ENCODE measurements at places on chromosomes 1 and 21. TPM values are rescaled to one million over a fixed set of nuclear protein-coding genes. Genes with fewer than 3 reads are reported as not detected.

GRCh38 chr1:94036730-94037129 is 84.2 kb downstream of the ABCA4 start:
- H3K27ac ChIP-seq, result no peak overlapping the region
- peak; percentile 70 for DNase-seq
- peaks cover 13% of the 10 kb centered on the region for H3K4me1 ChIP-seq
- no peaks in the 10 kb centered on the region for H3K36me3 ChIP-seq
- no peaks in the 10 kb centered on the region for H3K27me3 ChIP-seq

Gene CR1L
- not detected for total RNA-seq

Gene SFN
- total RNA-seq, result 14.5 TPM

Gene NPR1
- 0.07 TPM for total RNA-seq

DNA sequence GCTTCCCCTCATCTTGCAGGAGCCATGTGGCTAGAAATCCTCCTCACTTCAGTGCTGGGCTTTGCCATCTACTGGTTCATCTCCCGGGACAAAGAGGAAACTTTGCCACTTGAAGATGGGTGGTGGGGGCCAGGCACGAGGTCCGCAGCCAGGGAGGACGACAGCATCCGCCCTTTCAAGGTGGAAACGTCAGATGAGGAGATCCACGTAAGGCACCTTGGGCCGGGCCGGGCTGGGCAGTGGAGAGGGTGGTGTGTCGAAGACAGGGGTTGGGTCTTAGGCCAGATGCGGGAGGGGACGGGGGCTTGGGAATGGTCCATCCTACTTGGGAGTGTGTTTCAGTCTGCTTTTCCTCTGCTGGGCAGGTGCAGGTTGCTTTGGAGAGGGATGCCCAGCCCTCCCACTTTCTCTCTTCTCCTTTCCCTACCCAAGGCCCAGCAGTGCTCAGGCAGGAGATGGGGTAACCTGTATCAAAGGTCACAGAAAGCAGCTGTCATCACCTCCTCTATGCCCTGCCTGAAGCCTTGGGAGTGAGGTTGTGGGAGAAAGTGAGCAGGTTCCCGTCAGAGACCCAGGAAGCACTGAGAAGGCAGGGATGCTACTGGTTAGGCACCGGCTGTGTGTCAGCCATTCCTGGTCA is 18.9 kb downstream of the EPHX1 start:
- no peak overlapping the region for H3K4me3 ChIP-seq
- H3K27me3 ChIP-seq, result no peaks in the 10 kb centered on the region
- H3K27ac ChIP-seq, result no peak overlapping the region
- no peaks in the 10 kb centered on the region for H3K36me3 ChIP-seq

GRCh38 chr1:191371626-191372025 is 786.6 kb upstream of the RGS18 start:
- no peaks in the 10 kb centered on the region for H3K36me3 ChIP-seq
- no peaks in the 10 kb centered on the region for H3K4me1 ChIP-seq
- no peak overlapping the region for H3K27ac ChIP-seq
- DNase-seq, result no peak
- no peak overlapping the region for H3K4me3 ChIP-seq

- no peak for DNase-seq
- H3K27ac ChIP-seq, result no peak overlapping the region
- H3K36me3 ChIP-seq, result no peaks in the 10 kb centered on the region
- peaks cover 6% of the 10 kb centered on the region for H3K4me1 ChIP-seq
- H3K4me3 ChIP-seq, result no peak overlapping the region
- no peaks in the 10 kb centered on the region for H3K27me3 ChIP-seq
These were observed 33.7 kb downstream of the XCL2 start for GRCh38 chr1:168509875-168510791.

GRCh38 chr21:38126666-38127303 is 130.0 kb upstream of the KCNJ15 start:
- H3K4me1 ChIP-seq, result no peaks in the 10 kb centered on the region
- H3K27me3 ChIP-seq, result peaks cover 13% of the 10 kb centered on the region
- H3K36me3 ChIP-seq, result no peaks in the 10 kb centered on the region

DNA sequence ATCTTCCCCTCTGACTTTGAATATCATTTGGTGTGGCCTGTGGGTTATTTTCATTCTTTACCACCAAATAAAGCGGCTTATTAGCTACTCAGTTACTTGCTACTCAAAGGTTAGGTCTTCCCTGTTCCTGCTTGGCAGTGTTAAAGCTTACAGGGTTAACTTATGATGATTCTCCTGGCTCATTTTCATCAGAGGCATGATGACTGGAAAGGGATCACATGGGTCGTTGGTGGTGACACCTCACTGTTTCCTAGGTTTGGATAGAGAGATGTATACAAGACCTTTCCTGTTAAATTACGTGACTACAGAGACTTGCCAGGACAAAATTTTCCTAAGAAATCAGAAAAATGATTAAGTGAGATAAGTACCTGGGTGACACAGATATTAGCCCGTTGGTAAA is 27.4 kb downstream of the MRPS6 start:
- H3K4me1 ChIP-seq, result no peaks in the 10 kb centered on the region
- H3K27me3 ChIP-seq, result no peaks in the 10 kb centered on the region
- peaks cover 6% of the 10 kb centered on the region for H3K36me3 ChIP-seq
- DNase-seq, result no peak

- no peaks in the 10 kb centered on the region for H3K27me3 ChIP-seq
- H3K36me3 ChIP-seq, result no peaks in the 10 kb centered on the region
- no peaks in the 10 kb centered on the region for H3K4me1 ChIP-seq
These were observed 191.0 kb upstream of the C1orf174 start for GRCh38 chr1:4090976-4091660.

DNA sequence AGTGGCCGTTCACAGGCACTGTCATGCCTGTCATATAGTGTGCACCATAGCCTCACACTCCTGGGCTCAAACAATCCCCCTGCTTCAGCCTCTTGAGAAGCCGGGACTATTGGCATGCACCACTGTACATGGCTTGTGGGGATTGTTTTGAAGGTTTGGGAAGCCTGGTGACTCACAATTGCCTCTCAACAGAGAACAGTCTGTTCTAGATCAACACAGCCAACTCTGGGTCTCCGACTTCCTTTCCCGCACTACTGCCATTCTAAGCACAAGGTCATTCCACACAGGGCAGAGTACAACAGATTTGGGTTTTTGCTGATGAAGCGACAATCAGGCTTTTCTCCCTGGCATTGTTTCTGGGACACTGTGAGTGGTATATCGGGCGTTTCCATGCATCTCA is 15.5 kb upstream of the AHCTF1 start:
- H3K4me1 ChIP-seq, result no peaks in the 10 kb centered on the region
- no peaks in the 10 kb centered on the region for H3K36me3 ChIP-seq
- H3K27ac ChIP-seq, result no peak overlapping the region
- peak; percentile 60 for DNase-seq

DNA sequence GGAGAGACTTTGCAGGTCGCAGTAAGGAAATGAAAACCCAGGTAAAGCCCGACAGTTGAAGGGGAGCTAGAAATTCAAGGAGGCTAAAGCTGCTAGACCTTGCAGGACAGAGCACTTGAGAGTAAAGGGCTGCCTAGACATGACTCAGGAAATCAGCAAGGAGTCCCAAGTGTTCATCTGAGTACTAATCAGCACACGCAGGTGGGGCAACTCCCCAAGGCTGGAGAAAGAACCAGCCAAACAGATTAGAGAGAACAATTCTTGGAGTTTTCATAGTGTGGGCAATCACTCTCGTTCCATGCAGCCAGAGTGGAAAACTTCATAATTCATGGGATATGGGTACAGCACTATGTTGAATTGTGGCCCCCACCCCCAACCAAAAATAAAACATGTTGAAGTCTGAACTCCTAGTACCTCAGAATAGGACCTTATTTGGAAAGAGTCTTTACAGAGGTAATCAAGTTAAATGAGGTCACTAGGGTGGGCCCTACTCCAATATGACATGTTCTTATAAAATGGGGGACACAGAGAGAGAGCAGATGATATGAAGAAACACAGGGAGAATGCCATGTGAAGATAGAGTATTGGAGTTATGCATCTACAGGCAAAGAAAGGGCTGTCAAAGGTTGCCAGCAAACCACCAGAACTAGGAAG is 28.0 kb downstream of the SYDE2 start:
- DNase-seq, result no peak
- H3K4me3 ChIP-seq, result no peak overlapping the region
- H3K4me1 ChIP-seq, result no peaks in the 10 kb centered on the region

GRCh38 chr21:31553926-31554325 is 105.6 kb upstream of the SOD1 start:
- no peaks in the 10 kb centered on the region for H3K27me3 ChIP-seq
- peaks cover 21% of the 10 kb centered on the region for H3K4me1 ChIP-seq
- H3K4me3 ChIP-seq, result no peak overlapping the region
- no peak for DNase-seq
- H3K27ac ChIP-seq, result peak overlapping the region; percentile 60

Gene GBP3
- 30.3 TPM for total RNA-seq

DNA sequence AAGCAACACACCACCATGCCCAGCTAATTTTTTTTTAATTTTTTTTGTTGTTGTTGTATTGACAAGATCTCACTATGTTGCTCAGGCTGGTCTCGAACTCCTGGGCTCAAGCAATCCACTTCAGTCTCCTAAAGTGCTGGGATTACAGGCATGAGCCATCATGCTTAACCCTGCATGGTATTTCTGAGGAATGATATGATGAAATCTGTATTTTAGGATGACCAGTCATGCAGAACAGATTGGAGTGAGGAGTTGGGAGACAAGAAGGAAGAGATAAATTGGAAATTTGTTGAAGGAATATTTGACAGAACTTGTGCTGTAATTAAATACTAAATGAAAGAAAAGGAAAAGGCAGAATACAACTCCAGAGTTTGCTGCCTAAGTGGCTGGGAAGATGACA is 4.7 kb upstream of the NDUFS5 start:
- DNase-seq, result no peak
- no peaks in the 10 kb centered on the region for H3K36me3 ChIP-seq
- H3K27ac ChIP-seq, result no peak overlapping the region
- no peak overlapping the region for H3K4me3 ChIP-seq
- H3K27me3 ChIP-seq, result no peaks in the 10 kb centered on the region
- peaks cover 4% of the 10 kb centered on the region for H3K4me1 ChIP-seq

DNA sequence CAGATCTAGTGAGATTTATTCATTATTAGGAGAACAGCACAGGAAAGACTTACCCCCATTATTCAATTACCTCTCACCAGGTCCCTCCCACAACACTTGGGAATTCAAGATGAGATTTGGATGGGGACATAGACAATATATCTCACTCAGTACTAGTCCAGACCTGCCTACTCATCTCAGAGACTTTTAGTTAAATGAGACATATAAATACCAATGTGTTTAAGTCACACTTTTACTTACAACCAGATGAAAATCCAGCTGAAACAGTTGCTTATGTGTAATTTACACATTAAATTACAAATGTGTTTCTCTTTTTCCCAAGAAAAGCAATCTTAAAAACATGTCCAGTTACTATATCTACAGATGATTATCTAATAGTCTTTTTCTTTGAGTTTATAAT is 1145.6 kb downstream of the KCNT2 start:
- no peak overlapping the region for H3K27ac ChIP-seq
- no peaks in the 10 kb centered on the region for H3K27me3 ChIP-seq
- no peak overlapping the region for H3K4me3 ChIP-seq
- no peaks in the 10 kb centered on the region for H3K4me1 ChIP-seq
- DNase-seq, result peak; percentile 8
- H3K36me3 ChIP-seq, result no peaks in the 10 kb centered on the region

Gene FCGR3B
- not detected for total RNA-seq

Gene OXCT2
- total RNA-seq, result 0.36 TPM

Gene FCRL5
- not detected for total RNA-seq

- DNase-seq, result no peak
- H3K4me1 ChIP-seq, result no peaks in the 10 kb centered on the region
- H3K27me3 ChIP-seq, result no peaks in the 10 kb centered on the region
- no peak overlapping the region for H3K4me3 ChIP-seq
- no peaks in the 10 kb centered on the region for H3K36me3 ChIP-seq
These were observed 55.2 kb downstream of the LHX9 start for GRCh38 chr1:197972406-197972805.

DNA sequence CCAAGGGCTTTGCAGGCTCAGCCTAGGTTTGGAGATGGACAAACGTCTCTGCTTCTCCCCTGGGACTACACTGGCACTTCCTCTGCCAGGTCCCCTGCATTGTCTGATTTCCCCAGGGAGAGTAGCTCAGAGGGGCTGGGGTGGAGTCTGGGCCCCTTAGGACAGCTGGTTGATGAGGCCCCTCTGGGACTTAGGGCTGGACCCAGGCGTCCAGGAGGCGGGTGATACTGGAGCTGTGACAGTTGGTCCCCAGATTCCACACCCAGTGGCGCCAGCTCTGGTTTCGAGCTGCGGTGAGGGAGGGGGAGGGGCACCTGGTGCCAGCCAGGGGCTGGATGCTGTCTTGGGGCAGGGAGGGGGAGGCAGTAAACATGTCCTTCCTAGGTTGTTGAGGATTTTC is 7.4 kb upstream of the MEX3A start:
- no peak for DNase-seq
- H3K27ac ChIP-seq, result no peak overlapping the region
- no peaks in the 10 kb centered on the region for H3K36me3 ChIP-seq

GRCh38 chr1:1361982-1362423 is 3.6 kb upstream of the MXRA8 start:
- H3K4me1 ChIP-seq, result peaks cover 45% of the 10 kb centered on the region
- no peak overlapping the region for H3K4me3 ChIP-seq
- no peaks in the 10 kb centered on the region for H3K36me3 ChIP-seq
- DNase-seq, result peak; percentile 78
- peak overlapping the region; percentile 96 for H3K27ac ChIP-seq
- no peaks in the 10 kb centered on the region for H3K27me3 ChIP-seq

DNA sequence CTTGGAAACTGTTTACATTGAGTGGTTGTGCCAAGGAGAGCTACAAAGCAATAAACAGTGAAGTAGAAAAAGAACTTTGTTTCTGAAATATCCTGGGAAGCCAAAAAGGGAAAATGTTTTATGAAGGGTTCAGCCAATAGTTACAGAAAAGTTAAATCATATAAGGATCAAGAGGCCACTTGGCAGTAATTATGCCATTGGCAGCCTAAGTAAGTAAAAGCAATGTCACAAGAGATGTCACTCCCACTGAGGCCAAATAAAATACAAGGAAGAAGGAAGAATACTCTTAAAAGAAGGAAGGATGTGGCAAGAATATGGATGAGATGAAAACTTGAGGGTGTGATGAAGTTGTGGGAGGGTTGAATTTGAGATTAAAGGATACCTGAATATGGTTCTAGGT is 45.2 kb downstream of the EDEM3 start:
- no peak overlapping the region for H3K4me3 ChIP-seq
- H3K36me3 ChIP-seq, result peaks cover 32% of the 10 kb centered on the region
- H3K27me3 ChIP-seq, result no peaks in the 10 kb centered on the region
- no peaks in the 10 kb centered on the region for H3K4me1 ChIP-seq
- no peak overlapping the region for H3K27ac ChIP-seq
- DNase-seq, result no peak

DNA sequence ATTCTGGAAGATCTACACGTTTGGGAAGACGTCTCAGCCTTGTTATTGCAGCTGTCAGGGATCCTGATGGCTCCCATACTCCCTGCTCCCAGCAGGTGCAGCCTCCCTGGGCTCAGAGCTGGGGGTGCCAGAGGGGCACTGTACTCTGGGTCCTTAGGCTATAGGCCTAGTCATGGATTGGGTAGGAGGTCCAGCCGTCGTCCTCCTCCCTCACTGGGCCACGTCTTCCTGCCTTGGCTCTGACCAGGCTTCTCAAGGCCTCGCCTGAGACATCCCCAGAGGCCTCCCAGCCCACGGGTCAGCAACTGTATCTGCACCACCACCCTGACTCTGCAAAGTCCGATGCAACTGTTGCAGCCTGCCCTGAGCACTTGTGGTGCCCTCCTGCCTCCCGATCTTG is 18.2 kb downstream of the MYOM3 start:
- no peak overlapping the region for H3K4me3 ChIP-seq
- H3K4me1 ChIP-seq, result no peaks in the 10 kb centered on the region
- no peaks in the 10 kb centered on the region for H3K36me3 ChIP-seq
- no peak for DNase-seq

GRCh38 chr1:171219346-171220080 is 28.8 kb upstream of the FMO1 start:
- H3K36me3 ChIP-seq, result no peaks in the 10 kb centered on the region
- no peak overlapping the region for H3K4me3 ChIP-seq
- peaks cover 30% of the 10 kb centered on the region for H3K4me1 ChIP-seq
- H3K27ac ChIP-seq, result peak overlapping the region; percentile 93
- H3K27me3 ChIP-seq, result peaks cover 2% of the 10 kb centered on the region

Gene TIAM1
- 17.8 TPM for total RNA-seq
